Naive B cell (primary cell): ENCODE measurements at places on chromosomes 7 and 10.

DNA sequence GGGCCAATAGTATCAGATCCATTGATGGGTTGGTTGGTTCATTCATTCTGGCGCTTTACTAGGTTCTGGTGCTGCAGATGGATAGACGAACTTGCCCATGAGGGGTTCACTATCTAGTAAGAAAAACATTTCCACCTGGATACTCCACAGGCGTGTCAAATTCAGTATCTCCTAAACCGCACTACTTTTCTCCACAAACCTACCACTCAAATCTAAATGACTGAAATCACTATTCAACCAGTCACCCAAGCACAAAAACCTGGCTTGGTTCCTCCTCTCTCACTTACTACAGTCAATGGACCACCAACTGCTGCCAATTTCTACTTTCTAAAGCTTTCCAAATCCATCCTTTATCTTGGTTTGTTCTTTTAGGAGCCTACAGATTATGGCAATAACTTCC, 572 bp downstream of the AGK start:
- DNase-seq: no peak

GRCh38 chr10:23139677-23140076, 44.3 kb downstream of the MSRB2 start:
- DNase-seq: no peak

- no peak for DNase-seq
Measured at GRCh38 chr10:26879744-26880143, 19.0 kb upstream of the ABI1 start.

DNA sequence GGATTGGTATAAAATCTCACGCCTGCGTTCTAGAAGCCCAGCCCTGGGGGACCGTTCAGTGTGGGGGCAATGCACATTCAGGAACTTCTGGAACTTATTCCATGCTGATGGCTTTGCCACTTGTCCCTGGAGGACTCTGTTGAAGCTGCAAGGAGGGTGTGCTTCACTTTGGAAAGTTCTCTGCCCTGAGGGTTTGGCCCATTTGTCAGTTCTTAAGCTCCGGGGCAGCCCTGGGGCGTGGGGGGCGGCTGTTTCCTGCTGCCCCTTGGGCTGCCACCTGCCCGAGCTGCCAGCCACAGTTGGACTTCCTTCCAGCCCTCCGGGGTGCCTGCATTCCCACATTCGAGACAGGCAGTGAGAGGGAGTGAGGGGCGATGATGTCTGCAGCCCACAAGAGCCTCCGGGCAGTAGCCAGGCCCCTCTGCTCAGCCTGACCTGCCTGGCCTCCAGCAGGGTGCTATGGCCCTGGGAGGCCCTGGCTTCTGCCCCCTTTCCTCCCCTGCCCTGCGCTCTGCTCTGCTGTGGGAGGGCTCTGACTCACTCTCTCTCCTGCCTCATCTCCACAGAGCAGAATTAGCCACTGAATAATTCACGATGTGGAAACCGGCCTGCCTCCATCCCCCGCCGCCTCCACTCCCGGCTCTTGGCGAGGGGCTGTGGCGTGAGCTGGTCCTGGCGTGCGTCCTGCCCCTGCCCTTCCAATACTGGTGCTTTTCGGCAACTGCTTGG, 1.9 kb downstream of the TTYH3 start:
- no peak for DNase-seq

DNA sequence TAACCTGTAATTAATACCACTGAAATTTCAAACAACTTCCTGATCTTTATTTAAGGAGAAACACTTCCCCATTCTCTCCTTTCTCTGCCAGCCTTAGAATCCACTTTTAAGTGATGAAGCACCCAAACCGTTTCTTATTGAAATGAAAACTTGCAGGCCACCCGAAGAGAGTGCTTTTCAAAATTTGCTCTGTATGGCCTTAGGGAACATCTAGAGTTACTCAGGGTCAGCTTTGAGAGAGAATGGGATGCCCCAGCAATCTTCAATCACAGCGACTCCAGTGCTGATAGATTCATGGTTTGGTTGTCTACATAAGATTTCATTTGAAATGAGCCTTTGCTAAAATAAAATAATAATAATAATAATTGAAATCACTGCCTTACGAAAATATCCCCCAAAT, 323.1 kb downstream of the PCLO start:
- no peak for DNase-seq

GRCh38 chr7:88387368-88387767, 80.7 kb upstream of the STEAP4 start:
- DNase-seq: no peak

DNA sequence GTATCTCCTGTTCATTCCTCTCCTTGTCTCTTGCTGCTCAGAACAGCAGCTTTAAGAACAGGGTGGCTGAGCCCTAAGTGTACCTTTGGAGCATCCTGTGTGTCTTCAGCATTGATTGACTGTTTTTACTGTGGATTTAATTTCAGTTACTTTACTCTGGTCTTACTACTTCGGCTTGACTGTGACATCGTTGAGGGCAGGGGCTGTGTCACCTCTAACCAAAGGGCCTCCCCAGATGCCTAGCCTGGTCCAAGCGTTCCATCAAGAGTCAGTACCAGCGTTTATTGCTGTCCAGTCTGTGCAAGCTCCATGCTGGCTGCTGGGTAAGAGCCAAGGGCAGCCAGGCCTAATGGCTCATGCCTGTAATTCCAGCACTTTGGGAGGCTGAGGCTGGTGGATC, 32.4 kb downstream of the CCM2 start:
- no peak for DNase-seq

DNA sequence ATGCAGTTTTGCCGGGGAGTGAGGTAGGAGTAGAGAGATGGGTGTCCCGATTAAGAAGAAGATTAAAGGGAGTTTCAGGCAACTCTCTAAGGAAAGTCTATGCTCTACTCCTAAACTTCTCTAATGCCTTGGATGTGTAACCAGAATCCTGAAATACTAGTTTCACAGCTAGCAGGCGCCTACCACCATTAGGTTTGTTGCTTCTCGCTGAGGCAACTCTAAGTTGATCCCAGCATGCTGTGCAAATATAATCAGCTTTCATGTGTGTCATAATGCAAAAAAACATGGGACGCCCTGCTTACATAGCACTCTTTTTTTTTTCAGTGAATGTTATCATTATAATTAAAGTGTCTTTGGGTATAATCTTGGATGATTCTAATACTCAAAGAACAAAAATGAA, 50.4 kb upstream of the FAM3C start:
- DNase-seq: no peak

DNA sequence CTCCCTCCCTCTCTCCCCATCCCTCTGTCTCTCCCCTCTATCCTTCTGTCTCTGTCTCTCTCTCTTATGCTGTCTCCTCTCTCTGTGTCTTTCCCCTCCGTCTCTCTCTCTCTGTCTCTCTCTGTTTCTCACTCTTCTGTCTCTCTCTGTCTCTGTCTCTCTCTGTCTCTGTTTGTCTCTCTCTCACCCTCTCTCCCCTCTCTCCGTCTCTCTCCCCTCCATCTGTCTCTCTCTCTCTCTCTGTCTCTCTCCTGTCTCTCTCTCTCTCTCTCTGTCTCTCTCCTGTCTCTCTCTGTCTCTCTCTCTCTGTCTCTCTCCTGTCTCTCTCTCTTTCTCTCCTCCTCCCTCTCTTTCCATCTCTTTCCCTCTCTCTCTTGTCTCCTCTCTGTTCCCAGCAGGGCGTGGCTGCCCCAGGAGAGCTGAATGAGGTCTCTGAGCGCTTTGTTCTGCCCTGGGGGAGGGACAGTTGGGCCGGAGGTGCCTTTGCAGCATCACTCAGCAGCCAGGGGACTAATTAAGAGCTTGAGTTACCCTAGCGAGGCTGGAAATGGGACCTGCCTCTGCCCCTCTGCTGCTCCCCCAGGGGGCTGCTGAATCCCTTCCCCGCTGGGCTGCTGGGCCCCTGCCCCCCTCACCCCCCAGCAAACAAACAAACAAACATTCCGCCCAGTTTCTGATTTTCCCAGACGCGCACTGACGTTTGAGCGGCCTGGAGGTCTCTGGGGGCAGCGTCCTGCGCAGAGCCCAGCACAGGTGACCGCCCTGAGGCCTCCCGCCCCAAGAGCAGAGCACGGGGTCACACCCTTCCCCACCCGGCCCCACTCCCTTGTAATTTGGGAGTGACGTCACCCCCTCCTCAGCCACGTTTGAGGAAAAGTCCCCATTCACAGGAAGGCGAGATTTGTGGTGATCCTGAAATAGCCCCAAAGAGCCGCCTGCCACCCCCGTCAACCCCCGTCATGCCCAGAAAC, 68.1 kb downstream of the PDGFA start:
- DNase-seq: no peak

DNA sequence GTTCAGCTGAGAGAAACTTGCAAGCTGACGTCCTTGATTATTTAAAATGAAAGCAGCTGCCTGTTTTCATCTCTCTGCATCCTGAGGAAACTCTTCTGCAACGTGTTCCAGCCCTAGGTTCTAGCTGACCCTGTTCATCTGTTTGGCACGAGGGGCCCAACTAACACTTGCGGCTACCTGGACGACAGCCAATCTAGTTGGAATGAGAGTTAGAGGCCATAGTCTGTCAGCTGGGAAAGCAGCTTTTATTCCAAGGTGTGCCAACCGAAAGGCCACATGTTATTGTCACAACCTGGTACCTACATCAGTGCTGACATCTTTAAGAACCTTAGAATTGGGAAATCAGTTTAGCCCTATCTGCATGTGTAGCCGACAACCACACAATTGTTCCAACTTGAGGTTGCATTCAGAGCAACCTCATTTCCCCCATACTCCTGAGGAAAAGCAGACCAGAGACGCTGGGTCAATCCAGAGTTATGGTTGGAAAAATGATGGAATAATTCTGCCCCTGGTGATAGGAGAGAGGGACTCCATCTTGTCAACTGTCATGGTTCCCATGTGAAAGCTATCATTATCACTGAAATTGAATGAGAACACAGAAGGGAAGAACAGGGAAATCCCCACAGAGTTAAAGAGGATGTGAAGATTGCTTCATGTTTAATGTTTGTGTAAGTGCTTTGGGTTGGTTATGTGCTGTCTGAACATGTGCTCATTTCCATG, 121.6 kb downstream of the EGFR start:
- no peak for DNase-seq

- DNase-seq: no peak
Measured at GRCh38 chr10:108003061-108003460, 838.6 kb upstream of the SORCS1 start.

DNA sequence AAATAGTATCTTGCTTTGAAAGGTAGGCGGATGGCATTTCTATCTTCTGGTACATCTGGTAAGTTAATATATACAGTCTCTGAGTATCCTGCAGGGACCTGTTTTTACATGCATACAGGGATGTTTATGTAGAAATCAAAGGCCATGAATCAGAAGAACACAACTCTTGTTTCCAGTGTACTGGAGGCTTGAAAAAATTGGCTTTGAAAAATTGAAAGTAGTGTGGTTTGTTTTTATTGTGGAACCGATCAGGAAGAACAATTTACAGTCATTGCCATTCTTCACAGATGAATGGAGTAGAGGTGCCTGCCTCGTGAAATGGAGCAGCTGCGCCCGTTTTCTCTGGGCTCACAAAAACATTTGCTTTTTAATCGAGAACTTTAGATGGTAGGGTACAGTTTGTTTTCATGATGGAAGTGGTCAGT, 54.0 kb upstream of the RPA3 start:
- DNase-seq: peak; percentile 47

GRCh38 chr10:91378061-91378460, 32.1 kb upstream of the HECTD2 start:
- no peak for DNase-seq

DNA sequence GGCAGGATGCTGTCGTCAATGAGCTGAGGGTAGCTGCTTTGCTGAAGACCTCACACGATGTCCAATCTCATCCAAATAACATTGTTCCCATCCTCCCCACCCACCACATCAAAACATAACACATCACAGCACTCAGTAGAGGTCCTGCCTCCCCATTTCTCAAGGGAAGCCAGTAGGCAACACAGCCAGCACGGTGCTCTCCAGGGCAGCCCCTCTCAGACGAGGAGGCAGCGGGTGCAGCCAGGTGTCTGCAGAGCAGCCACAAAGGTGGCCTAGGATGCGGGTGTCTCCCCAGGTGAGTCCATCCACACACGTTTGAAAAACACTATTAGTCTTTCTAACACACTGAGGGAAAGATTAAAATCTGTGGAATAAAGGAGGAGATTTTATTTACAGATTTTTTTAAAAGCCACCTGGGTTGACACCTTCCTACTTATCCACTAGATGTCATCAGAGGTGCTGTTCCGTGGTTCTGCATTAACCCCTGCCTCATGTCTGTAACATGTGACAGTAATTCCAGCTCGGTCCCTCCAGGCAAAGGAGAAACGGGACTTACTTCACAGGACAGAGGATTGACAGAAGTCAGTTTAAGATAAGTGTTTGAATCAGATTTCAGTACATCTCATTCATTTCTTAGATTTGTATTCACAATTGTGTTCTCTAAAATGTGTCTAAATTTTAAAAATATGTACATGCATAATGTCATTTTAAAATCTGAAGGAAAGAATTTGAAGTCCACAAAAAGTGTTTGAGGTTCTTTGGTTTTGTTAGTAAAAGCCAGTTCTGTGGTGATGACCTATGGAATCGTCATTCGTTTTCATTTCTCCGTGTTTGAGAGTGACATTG, 68.0 kb downstream of the LANCL2 start:
- DNase-seq: peak; percentile 7

GRCh38 chr10:5291501-5292195, 73.1 kb upstream of the UCN3 start:
- DNase-seq: no peak

- DNase-seq: no peak
Measured at GRCh38 chr7:94972296-94972695, 64.9 kb downstream of the PPP1R9A start.

- DNase-seq: no peak
Measured at GRCh38 chr10:96840841-96841518, 8.9 kb downstream of the LCOR start.

GRCh38 chr10:35908451-35908850, 266.4 kb upstream of the FZD8 start:
- DNase-seq: no peak

GRCh38 chr7:26743205-26743604, 121.2 kb downstream of the SKAP2 start:
- no peak for DNase-seq

GRCh38 chr7:5421714-5422395, 1.8 kb downstream of the TNRC18 start:
- DNase-seq: peak; percentile 11

GRCh38 chr7:145884716-145885514, 231.7 kb upstream of the CNTNAP2 start:
- peak; percentile 6 for DNase-seq

DNA sequence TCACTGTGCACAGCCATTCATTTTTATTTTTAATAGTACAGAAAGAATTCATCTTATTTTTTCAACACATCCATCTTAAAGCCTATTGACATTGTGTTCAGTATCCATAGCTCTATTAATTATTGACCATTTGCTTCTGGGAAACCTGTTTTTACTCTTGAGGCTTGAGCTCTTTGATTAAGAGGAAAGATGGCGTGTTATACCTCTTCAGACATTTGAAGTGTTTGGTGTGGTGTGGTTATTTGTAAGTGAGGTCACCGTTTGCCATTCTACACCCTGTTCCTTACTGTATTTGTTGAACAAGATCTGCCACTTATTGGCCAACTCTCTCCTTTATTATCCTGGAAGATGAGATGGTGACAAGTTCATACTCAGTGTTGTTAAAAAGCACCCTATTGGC, 18.4 kb downstream of the C7orf57 start:
- no peak for DNase-seq

GRCh38 chr7:100886936-100887515, 2.5 kb downstream of the UFSP1 start:
- no peak for DNase-seq
